ENCODE measurements at places on chromosomes 5 and 9.

- no peak for DNase-seq
Observed at GRCh38 chr9:84170521-84171141, 169.9 kb downstream of the SLC28A3 start.

- no peak for DNase-seq
Observed at GRCh38 chr9:115038178-115038577, 79.8 kb downstream of the TNC start.

GRCh38 chr5:38519476-38519875 lies 37.0 kb downstream of the LIFR start:
- no peak for DNase-seq

GRCh38 chr5:32753051-32753450 lies 41.9 kb downstream of the NPR3 start:
- DNase-seq = no peak

- no peak for DNase-seq
Observed at GRCh38 chr5:113020461-113021273, 44.1 kb downstream of the DCP2 start.
